ENCODE measurements at places on chromosomes 3 and 15. TPM values are rescaled to one million over a fixed set of nuclear protein-coding genes. Genes with fewer than 3 reads are reported as not detected.

KCNMB2 gene
- total RNA-seq: not detected

CKMT1A gene
- 1.2 TPM for total RNA-seq

DAZL gene
- not detected for total RNA-seq

INSYN1 gene
- not detected for total RNA-seq

MSL2 gene
- total RNA-seq: 63.9 TPM

PLCH1 gene
- total RNA-seq: 11.6 TPM

- H3K4me1 ChIP-seq: no peaks in the 10 kb centered on the region
- no peak overlapping the region for H3K4me3 ChIP-seq
- no peaks in the 10 kb centered on the region for H3K36me3 ChIP-seq
- no peaks in the 10 kb centered on the region for H3K27me3 ChIP-seq
- DNase-seq: no peak
- H3K27ac ChIP-seq: no peak overlapping the region
Measured at GRCh38 chr3:65633018-65633638, 405.6 kb downstream of the MAGI1 start.

DNA sequence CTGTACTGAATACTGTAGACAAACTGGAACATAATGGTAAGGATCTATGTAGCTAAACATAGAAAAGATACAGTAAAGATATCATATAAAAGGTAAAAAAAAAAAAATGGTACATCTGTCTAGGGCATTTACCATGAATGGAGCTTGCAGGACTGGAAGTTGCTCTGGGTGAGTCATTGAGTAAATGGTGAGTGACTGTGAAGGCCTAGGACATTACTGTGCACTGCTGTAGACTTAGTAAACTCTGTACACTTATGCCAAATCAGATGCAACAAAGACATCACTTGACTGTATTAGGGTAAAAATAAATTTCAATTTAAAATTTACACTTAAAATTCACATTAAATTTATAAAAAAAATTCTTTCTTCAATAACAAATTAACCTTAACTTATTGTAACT lies 281.3 kb upstream of the LMCD1 start:
- no peaks in the 10 kb centered on the region for H3K36me3 ChIP-seq
- DNase-seq: no peak
- H3K4me1 ChIP-seq: no peaks in the 10 kb centered on the region
- H3K27me3 ChIP-seq: no peaks in the 10 kb centered on the region

- H3K4me1 ChIP-seq: no peaks in the 10 kb centered on the region
- no peak for DNase-seq
- no peaks in the 10 kb centered on the region for H3K27me3 ChIP-seq
- no peak overlapping the region for H3K27ac ChIP-seq
Measured at GRCh38 chr15:71219101-71219500, 103.8 kb downstream of the THSD4 start.

DNA sequence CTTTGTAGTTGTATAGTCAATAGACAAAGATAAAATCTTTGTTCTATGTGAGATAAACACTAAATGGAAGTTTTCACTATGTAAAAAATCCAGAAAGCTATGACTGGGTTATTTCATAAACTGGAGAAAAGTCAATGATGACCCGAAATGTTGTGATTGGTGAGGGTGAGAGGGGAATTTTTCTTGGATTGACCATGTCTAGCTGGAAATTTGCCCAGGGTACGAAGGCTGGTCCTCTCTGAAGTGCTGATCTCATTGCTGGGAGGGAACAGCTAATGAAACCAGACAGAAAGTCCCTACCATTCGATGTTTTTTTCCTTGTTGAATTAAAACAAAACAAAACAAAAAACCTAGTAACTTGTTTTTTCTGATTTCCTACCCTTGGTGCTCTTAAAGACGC lies 14.3 kb downstream of the TPRG1 start:
- H3K27me3 ChIP-seq: no peaks in the 10 kb centered on the region
- peak; percentile 75 for DNase-seq
- H3K4me3 ChIP-seq: no peak overlapping the region
- peaks cover 52% of the 10 kb centered on the region for H3K4me1 ChIP-seq
- H3K27ac ChIP-seq: peak overlapping the region; percentile 87
- H3K36me3 ChIP-seq: peaks cover 15% of the 10 kb centered on the region

DNA sequence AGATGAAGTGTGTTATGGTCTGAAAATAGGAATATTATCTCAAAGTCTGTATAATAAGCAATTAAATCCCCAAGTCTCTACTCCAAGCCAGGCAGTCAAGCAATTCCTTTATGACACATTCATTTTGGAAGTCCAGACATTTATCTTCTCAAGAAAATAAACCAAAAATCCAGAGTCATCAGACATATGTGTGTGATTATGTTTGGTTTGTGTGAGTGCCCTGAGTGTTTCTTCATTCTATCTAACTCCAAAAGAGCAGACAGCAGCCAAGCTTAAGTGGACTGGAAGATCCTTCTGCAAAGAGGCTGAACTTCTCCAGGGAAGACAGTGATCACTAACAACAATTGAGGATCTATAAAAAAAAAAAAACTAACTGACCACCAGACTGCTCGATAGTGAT lies 239.8 kb downstream of the STAG1 start:
- H3K4me3 ChIP-seq: no peak overlapping the region
- no peaks in the 10 kb centered on the region for H3K36me3 ChIP-seq
- no peaks in the 10 kb centered on the region for H3K4me1 ChIP-seq

GRCh38 chr3:111751961-111752360 lies 107.1 kb upstream of the PHLDB2 start:
- no peak overlapping the region for H3K4me3 ChIP-seq
- no peaks in the 10 kb centered on the region for H3K27me3 ChIP-seq
- H3K4me1 ChIP-seq: peaks cover 21% of the 10 kb centered on the region
- no peaks in the 10 kb centered on the region for H3K36me3 ChIP-seq

DNA sequence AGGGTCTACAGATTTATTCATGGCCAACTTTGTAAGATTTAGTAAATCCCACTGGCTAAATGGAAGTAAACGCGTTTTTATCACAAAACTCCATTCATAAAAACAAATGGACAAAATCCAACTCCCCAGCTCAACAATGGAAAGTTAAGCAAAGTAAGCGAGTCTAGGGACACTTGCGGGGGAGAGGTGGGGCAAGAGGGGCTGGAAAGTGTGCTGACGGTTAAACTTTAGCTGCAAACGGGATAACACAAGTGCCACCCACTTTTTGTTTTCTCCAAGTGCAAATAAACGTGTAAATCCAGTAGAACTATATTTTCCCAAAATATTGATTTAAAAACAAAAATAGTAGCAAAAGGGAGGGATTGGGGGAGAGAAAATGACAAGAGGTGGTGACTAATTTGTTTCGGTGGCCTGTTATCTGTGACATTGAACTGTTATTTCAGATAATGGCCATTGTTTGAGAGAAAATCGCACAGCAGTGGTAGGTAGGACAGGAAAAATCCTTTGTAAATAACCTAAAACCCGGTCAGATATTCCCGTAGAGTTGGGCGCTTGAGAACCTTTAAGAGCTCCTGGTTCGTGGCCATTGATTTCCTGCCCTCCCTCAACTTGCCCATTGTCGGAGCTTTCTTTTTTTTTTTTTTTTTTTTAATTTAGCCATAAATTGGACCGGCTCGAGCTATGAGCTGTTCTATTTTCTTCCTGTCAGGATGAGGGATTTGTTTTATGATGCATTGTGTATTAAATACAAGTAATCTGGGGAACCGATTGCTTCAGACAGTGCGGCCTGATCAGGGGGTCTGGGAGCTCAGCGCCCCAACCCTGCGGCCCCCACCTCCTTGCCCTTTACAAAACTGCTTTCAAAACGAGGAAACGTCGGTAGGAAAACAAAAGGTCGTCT lies 514.8 kb downstream of the MECOM start:
- DNase-seq: peak; percentile 41
- H3K27me3 ChIP-seq: no peaks in the 10 kb centered on the region
- peak overlapping the region; percentile 97 for H3K4me3 ChIP-seq

DNA sequence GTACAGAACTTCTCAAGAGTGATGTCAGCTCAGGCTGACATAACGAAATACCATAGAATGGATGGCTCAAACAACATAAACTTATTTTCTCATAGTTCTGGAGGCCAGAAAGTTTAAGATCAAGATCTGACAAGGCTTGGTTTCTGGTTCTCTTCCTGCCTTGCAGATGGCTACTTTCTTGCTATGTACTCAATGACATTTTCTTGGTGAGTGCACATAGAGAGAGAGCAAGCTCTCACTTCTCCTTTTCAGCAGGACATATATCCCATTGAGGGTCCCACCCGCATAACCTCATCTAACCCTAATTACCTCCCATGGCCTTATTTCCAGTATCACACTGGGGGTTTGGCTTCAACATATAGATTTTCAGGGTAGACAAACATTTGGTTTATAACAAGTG lies 1072.1 kb downstream of the PLOD2 start:
- H3K4me1 ChIP-seq: no peaks in the 10 kb centered on the region
- H3K36me3 ChIP-seq: no peaks in the 10 kb centered on the region
- no peak overlapping the region for H3K27ac ChIP-seq
- H3K27me3 ChIP-seq: no peaks in the 10 kb centered on the region
- H3K4me3 ChIP-seq: no peak overlapping the region

- no peaks in the 10 kb centered on the region for H3K4me1 ChIP-seq
- no peak overlapping the region for H3K4me3 ChIP-seq
- no peak overlapping the region for H3K27ac ChIP-seq
- no peak for DNase-seq
Measured at GRCh38 chr15:47351501-47351900, 365.8 kb upstream of the SEMA6D start.

- no peak overlapping the region for H3K27ac ChIP-seq
- no peak for DNase-seq
- no peaks in the 10 kb centered on the region for H3K27me3 ChIP-seq
Measured at GRCh38 chr15:47820057-47820746, 102.9 kb downstream of the SEMA6D start.

- H3K27ac ChIP-seq: no peak overlapping the region
- peaks cover 33% of the 10 kb centered on the region for H3K27me3 ChIP-seq
- no peak for DNase-seq
- no peaks in the 10 kb centered on the region for H3K4me1 ChIP-seq
- H3K4me3 ChIP-seq: no peak overlapping the region
- no peaks in the 10 kb centered on the region for H3K36me3 ChIP-seq
Measured at GRCh38 chr3:151011427-151011826, 38.9 kb upstream of the CLRN1 start.

DNA sequence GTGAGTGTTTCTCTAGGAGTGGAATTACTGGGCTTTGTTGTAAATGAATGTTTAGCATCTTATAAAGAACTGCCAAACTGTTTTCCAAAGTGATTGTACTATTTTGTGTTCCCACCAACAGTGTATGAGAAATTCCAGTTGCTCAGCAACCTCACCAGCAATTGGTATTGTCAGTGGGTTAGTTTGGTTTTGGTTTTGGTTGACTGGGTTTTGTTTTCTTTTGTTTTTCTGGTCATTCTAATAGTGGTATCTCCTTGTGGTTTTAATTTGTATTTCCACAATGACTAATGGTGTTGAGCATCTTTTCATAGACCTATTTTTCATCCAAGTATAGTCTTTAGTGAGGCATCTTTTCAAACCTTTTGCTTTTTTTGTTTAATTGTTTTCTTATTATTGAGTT lies 27.1 kb downstream of the FILIP1L start:
- no peaks in the 10 kb centered on the region for H3K36me3 ChIP-seq
- H3K4me3 ChIP-seq: no peak overlapping the region
- DNase-seq: no peak
- no peaks in the 10 kb centered on the region for H3K27me3 ChIP-seq
- H3K27ac ChIP-seq: no peak overlapping the region

DNA sequence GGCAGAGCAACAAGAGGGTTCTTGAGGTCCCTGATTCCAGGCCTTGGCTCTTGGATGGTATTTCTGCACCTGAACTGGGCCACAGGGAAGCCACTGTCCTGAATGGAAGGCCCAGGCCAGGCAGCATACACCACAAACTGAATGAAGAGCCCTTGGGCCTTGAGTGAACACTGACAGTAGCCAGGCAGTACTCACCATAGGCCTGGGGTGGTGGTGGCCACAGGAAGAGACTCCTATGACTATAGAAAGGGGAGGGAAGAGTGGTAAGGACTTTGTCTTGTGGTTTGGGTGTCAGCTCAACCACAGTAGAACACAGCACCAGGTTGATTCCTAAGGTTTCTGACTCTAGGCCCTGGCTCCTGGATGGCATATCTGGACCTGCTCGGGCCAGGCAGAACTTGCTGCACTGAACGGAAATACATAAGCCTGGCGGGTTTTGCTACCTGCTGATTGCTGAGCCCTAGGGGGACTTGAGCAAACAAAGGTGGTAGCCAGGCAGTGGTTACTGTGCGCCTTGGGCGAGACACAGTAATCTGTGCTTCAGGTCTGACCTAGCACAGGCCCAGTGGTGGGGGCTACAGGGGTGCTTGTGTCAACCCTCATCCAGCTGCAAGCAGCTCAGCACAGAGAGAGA lies 241.4 kb downstream of the ISL2 start:
- H3K36me3 ChIP-seq: no peaks in the 10 kb centered on the region
- H3K4me1 ChIP-seq: peaks cover 15% of the 10 kb centered on the region
- DNase-seq: no peak

DNA sequence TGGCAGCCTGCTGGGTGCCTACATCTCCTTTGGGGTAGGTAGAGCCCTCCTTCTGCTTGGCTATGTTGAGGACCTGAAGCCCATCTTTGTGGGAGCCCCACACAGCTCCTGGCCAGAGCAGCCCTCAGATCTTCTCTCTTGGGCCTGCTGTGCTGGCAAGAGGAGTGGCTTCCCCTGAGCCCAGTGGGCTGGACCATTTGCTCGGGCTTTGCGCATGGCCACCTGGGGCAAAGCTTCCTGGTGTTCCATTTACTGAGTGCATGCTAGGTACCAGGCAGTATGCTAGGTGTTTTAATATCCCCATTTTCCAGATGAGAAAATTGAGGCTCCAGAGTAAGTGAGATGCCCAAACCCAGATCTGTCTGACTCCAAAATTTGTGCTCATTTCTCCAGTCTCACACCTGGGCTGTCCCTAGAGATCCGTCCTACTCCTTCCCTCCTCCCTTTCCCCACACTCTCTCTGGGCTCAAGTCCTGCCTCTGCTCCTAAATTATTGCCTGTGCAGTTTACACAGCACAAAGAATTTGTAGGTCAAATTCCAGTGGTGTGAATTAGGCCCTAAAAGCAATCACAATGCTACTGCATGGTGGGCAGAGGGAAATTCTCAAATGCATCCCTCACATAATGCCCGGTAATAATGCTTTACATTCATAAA lies 39.7 kb downstream of the SLC28A1 start:
- H3K27me3 ChIP-seq: no peaks in the 10 kb centered on the region
- no peak overlapping the region for H3K27ac ChIP-seq
- DNase-seq: no peak
- no peaks in the 10 kb centered on the region for H3K36me3 ChIP-seq
- H3K4me1 ChIP-seq: peaks cover 34% of the 10 kb centered on the region
- H3K4me3 ChIP-seq: no peak overlapping the region

- no peak overlapping the region for H3K4me3 ChIP-seq
- no peaks in the 10 kb centered on the region for H3K36me3 ChIP-seq
- H3K27ac ChIP-seq: no peak overlapping the region
- no peak for DNase-seq
Measured at GRCh38 chr3:194851941-194852340, 166.3 kb downstream of the FAM43A start.
